ENCODE measurements at places on chromosomes 12 and 14.

DNA sequence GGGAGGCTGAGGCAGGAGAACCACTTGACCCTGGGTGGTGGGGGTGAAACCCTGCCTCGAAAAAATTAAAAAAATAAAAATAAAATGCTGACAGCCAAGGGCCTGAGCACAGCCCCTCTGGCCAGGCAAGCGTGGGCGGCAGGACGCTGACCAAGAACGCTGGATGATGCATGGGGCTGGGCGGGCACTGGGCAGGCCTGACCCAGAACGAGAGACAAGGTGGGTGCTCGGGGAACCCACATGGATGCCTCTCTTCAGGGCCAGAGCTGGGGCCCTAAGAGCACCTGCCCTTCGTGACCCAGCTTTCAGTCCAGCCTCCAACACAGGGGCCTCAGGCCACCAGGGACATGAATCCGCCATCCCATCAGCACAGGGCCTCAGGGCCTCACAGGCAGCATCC lies 11.3 kb downstream of the GALNT9 start:
- DNase-seq = no peak

GRCh38 chr12:103868215-103868614 lies 27.2 kb upstream of the NT5DC3 start:
- peak; percentile 37 for DNase-seq

DNA sequence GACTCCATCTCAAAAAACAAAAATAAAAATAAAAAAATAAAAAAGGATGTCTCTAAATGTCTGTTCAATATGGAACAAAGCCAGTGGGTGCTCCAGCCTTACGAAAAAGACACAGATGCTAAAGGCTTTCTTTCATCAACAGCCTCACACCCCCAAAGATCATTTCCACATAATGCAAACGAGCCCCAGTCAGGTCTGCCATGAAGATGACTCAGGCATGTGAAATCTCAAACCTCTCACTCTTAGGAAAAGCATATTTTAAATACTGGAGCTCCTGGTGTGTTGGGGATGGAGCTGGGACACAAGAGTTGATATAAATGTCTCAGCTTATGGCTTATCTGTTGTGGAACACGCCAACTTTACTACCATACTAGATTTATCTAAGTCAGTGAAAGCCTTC lies 49.9 kb upstream of the PLXNC1 start:
- peak; percentile 88 for DNase-seq

DNA sequence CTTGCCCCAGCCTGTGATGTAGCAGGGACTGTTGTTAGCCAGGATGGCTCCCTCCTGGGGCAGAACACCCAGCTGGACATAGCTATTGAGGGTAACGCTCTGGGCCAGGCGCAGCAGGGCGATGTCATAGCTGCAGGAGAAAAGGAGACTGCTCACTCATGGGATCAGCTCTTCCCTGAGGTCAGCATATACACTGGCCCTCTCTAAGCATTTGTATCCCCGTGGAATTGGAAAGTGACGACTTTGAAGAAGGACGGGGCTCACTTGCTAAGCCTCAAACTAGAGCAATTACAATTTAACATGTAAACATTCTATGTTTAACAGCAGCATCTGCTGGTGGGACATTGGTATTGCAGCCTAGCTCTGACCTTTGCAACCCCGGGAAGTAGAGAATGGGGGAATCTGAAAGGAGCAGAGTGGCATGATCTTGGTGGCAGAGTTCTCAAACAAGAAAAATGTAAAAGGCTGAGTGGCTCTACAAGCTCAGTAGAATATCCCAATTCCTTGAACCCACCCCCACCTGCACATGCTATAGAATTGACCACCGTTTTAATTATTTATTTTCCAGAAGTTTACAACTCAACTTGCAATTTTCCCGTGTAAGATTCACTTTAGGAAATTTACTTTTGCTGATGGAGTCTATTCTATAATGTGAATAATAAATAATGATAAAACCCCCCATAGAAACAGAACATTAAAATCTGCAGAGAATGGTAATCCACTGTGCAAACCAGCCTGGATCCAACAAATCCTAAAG lies 5.0 kb downstream of the CELA1 start:
- DNase-seq = peak; percentile 29

DNA sequence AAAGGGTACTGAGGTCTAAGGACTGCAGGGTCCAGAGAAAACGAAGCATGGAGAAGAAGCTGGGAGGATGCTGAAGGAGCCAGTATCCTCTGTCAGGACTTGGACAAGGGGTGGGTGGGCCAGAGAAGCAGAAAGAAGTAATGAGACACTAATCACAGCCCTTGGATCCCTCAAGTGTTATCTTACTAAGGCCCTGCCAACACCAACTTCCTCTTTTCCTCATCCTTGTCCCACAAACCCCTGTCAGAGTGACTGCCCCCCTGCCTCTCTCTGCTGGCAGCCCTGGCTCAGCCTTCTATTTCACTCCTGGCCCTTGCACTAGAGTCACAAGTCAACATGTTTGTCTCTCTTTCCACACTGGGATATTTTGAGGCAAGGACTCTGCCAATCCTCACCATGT lies 3.8 kb upstream of the ASIC1 start:
- DNase-seq = no peak

DNA sequence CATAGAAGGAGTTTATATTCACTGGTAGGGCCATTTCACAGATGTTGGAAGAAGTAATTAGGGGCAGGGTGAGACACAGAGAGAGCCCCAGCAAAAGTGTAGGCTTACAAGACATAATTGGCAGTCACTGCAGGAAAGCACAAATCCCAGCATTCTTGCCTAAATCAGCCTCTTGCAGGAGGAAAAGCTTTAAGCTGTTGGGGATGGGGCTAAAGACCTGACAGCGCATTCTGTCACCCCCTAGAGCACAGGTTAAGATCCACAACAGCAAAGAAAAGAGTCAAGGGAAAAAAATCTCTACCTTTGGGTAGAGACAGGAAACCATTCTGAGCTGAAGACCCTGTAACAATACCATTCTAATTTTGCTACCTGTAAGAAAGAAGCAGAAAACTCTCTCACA lies 409.0 kb downstream of the DAD1 start:
- no peak for DNase-seq

GRCh38 chr12:113889076-113889475 lies 77.0 kb downstream of the RBM19 start:
- peak; percentile 20 for DNase-seq

- DNase-seq = no peak
Observed at GRCh38 chr14:70008284-70009262, 129.4 kb downstream of the SMOC1 start.

DNA sequence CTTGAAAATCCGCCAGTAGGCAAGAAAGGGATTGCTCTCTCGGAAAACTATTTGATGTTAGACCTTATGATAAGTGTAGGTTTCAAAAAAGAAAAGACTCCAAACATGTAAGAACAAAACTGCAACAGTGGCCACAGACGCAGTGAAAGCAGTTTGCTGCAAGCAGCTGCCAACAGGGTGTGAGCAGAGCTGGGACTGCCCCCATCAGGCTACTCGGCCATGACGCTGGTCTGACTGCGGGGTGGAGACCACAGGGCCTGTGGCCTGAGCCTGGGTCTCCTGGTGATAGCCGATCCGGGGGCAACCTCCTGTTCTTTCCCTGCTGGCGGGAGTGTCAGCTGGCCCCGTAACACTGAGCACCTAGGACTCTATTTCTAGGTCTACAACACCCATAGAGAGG lies 63.2 kb downstream of the AMN start:
- DNase-seq = no peak

GRCh38 chr12:19449814-19450213 lies 10.5 kb downstream of the AEBP2 start:
- no peak for DNase-seq

GRCh38 chr14:98945611-98946570 lies 326.1 kb downstream of the BCL11B start:
- no peak for DNase-seq

- DNase-seq = no peak
Observed at GRCh38 chr12:3905664-3906063, 32.5 kb upstream of the PARP11 start.

DNA sequence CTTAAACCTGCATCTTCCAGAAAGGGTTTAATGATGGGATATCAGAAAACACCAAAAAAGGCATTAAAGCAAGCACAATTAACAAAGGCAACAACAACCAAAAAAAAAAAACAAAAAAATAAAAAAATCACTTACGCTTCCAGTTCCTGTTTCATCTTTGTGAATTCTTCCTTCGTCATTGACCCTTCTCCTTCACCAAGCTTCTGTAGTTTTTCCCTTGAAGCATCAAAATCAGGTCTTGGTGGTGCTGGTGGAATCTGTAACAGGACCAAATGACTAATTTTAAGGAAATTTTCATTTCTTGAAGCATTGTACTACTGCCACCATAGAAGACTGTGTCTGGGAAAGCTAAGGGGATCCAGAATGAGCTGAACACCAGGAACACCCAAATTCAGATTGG lies 24.5 kb downstream of the SNX6 start:
- DNase-seq = no peak

- DNase-seq = no peak
Observed at GRCh38 chr12:79115743-79116142, 251.2 kb downstream of the SYT1 start.

Measured in fibroblast of skin of left biceps (primary cell).